H54 (cell line): ENCODE measurements at places on chromosomes 12 and 14.
A peak's percentile ranks its signal among the peaks of the same experiment; 100 is the strongest.

DNA sequence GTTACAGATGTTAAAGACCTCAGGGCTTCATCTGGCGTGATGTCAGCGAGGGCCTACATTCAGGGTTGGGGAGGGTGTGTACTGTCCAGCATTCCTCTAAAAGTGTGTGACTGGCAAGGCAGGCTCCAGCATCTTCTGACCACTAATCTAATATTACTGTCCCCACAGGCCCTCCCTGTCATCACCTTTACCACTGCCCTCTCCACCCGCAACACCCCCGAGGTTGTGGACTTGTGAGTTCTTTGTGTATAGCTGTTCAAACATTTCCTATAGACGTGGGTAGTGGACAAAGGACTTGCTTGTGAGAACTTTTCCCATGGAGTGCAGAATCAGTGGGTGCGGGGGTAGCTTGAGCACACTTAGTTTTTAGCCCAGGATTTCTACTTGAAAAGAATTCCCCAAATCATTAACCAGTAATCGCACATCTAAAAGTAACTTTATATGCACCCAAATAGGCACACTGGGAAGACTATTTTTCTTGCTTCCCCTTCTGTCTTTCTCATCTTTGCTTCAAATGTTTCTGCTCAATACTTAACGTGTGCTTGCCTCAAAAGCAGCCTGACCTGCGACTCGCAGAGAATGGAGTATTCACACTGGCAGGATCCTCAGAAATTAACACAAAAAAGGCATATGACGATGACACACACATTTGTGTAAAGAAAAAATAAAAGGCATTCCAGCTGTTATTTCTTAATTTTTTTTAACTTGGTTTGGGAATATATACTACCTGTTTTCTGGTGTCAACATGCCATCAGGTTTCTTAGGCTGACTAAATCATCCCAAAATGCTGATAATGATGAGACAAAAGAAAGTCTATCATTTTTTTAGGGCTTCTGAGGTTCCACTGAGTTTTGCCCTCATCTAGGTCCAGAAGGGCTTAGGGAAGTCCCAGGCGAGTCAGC lies 158.4 kb upstream of the HIF1A start:
- DNase-seq, result no peak

DNA sequence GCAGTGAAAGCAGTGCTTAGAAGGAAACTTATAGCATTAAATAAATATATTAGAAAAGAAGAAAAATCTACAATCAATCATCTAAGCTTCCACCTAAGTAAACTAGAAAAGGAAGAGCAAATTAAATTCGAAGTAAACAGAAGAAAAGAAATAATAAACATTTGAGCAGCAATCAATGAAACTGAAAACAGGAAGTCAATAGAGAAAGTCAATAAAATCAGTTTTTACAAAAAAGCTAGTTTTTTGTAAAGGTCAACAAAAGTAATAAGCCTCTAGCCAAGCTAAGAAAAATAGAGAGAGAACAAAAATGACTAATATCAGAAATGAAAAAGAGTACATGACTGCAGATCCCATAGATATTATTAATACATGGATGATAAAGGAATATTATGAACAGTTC lies 34.2 kb upstream of the KTN1 start:
- no peak for DNase-seq

- no peak for DNase-seq
Measured at GRCh38 chr14:46136456-46136855, 515.1 kb downstream of the RPL10L start.

DNA sequence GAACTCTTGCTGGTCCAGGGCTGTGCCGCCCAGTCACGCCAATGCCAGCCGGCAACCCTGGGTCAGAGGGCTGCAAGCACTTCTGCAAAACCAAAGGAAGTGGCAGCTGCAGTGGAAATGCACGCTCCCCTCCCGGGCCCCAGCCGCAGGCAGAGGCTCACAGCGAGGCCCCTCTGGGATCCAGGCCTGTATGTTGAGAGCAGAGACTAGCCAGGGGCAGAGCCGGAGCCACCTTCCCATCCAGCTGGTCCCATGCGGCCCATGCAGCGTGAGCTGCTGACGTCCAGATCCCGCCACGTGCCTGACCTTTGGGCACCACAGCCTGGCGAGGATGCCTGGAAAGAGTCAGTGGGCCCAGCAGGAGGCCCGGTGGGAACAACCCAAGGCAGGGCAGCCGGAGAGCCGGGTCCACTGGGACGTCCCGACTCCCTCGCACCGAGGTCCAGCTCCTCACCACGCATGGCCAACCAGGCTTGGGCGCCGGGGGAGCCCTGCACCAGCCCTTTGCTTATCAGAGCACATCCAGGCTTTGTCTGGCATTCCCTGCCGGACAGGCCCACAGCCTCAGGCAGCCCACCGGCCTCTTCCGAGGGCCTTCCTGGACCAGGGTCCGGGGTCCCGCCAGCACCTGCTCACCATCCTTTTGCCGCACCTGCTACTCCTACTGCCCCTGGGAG lies 4.3 kb downstream of the GPR132 start:
- DNase-seq, result no peak

DNA sequence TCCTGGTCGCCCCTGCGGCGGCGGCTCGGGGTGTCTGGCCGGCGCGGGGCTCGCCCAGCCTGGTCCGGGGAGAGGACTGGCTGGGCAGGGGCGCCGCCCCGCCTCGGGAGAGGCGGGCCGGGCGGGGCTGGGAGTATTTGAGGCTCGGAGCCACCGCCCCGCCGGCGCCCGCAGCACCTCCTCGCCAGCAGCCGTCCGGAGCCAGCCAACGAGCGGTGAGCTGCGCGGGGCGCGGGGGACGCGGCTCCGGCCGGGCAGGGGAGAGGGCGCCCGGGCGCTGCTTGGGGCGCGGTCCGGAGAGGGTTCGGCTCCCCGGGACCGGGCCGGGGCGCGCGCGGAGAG lies at the start of gene LGALS3:
Gene LGALS3, plus strand, starts transcription at position 167 of the 342 bp plus-strand sequence. CDS start 8,122 bp downstream, outside the sequence.
- peak; percentile 32 for DNase-seq
